ENCODE measurements at places on chromosomes 7 and 10. TPM values are rescaled to one million over a fixed set of nuclear protein-coding genes. Genes with fewer than 3 reads are reported as not detected.

DNA sequence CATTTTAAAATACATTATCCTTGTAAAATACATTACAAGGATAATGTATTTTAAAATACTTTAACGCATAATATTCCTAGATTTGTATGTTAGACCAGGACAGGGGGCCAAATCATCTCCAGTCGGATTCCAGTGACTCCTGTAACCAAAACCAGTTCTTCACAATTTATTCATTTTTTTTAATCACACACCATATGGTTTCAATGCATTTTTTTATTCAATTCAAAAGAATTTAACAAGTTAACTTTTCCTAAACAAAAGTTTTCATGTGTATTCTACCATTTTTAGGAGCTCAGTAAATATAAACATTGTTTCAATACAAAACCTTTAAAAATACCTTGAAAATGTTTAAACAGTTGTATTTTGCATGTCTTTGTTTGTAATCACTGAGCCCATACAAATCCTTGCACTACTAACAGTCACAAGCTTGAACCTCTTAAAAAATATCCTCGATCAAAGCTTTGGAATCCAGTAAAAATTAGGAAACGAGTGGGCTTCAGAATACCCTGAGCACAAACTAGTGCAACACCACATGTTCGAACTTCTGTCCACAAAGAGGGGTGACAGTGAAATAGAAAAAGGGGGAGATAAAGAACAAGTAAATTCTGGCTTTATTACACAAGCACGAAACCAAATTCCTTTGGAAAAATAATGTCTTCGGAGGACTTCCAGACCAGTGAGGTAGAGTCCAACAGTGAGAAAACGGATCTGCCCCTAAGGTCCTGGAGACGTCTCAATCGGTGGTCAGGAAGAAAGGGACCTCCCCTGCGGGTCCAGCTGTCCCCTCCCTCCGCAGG, 1.6 kb downstream of the CCDC71L start:
- DNase-seq: no peak

DNA sequence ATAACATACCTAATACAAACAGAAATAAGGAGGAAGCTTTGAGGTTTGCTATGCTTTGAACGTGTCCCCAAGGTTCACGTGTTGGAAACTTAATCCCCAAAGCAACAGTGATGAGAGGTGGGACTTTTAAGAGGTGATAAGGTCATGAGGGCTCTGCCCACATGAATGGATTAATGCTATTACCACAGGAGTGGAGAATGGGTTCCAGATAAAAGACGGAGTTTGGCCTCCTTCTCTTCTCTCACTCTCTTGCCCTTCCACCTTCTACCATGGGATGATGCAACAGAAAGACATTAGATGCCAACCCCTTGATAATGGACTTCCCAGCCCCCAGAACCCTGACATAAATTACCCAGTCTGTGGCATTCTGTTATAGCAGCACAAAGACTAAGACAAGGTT, 9.6 kb downstream of the ITGB1 start:
- DNase-seq: no peak

GRCh38 chr7:83985821-83986220, 208.8 kb downstream of the SEMA3A start:
- no peak for DNase-seq

DNA sequence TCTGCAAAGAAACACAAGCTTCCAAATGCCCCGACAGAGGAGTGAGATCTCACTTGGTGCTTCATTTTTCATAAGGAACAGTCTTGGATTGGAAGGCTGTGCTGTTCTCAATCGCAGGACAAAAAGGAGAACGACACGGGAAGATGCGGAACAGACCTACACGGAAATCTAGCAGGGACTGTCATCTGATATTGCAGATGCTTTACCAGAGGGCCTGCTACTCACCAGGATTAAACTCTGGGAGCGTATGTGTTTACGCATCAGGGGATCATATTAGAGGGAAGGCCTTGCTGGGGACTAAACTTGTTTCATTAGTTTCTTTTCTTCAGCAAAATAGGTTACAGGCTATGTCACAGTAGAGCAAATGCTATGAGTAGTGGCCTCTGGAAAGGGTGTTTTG, 82.8 kb upstream of the EEPD1 start:
- no peak for DNase-seq

Gene UPK3B
- total RNA-seq: 23.6 TPM

Gene C10orf90
- total RNA-seq: 0.85 TPM

DNA sequence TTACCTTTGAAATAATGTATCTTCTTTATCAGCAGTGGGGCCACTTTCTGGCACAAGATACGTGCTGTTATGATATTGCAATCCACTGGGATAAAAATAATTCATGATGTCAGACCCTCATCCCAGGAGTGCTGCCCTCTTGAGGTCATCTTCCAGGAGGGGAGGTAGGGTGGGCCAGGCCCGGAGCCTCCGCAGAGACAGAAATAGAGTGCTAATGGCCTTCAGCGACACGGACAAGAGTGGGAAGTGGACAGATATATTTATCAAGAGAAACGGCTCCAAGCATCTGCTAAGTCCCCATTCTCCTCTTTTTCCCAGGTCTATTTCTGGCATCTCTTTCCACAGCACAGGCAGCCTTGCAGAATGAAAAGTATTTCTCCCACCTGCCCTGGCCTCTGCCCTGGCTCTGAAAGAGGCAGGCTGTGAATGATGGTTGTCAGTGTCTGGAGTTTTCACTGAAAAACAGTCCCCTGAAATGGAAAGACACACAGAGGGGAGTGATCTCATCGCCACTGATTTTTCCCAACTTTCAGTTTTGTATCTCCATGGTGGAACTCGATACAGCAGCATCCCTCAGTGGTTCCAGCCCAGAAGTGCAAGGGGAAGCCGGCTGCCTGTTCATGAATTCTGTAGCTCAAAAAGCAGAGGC, 251.7 kb upstream of the MYO3A start:
- no peak for DNase-seq

- no peak for DNase-seq
These were observed 8.7 kb downstream of the CNNM1 start for GRCh38 chr10:99337901-99338300.

DNA sequence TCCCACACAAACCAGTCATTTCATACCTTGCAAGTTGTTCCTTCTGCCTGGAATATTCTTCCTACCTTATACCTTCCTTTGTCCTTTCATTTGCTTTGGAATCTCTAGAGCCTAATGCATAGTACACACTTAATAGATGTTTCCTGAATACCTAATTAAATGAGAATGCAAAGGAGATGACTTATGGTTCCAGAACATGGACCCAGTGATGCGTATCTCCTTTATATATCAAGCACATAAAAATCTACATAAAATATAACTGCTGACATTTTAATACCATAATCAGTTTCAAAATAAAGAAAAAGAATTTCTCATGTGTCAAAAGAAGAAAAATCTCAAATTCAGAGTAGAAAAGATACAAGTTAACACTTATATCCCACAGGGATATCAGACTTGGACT, 110.6 kb upstream of the ASAH2 start:
- DNase-seq: no peak

Gene SPDYE18
- 0.63 TPM for total RNA-seq

GRCh38 chr10:33211106-33211878, 123.2 kb downstream of the NRP1 start:
- no peak for DNase-seq

DNA sequence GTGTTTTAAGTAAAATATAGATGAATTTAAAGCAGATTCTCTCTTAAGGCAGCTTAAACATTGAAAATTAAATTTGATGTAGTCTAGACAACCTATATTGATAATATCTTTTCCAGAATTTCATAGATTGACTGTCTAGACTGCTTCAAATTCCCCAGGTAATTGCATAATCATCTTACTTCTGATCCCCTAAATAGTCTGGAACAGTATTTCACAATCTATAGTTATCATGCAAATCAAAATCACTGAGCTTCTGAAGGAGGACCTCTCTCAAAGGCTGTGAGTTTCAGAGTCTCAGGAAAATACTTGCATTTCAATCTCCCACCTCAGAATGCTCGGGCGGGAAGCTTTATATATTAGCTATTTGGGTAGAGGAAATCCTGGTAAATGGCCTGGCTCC, 87.3 kb downstream of the SEMA3A start:
- DNase-seq: no peak

DNA sequence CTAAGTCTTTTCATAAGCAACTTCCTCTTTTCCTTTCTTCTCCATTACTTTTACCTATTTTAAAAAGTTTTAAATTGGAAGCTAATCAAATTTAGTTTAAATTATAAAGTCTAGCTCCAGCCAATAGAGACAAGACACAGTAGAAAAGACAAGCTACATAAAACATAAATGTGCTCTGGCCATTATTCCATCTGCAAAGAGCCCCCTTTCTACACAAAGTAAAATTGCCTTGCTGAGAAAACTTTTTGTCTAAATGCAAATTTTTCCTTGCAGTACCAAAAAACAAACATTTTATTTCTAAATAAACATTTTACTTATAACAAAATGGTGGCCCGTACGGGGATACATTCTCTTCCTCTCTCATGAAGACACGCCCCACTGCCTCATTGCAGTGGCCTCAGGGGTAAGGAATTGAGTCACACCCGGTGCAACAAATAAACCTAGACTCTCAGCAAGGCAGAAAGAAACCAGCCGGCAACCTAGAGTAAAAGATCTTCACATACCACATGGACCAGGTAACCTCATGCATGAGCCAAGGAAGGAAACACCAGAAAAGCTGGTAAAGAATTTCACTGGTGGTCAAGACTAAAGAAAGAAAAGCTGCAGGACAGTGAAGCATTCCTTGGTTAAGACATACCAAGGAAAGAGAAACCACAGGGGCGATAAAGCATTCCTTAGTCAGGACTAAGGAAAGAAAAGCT, 71.6 kb upstream of the ZNF746 start:
- DNase-seq: no peak

Gene ENTPD7
- total RNA-seq: 26.2 TPM

Gene INTS15
- 11.6 TPM for total RNA-seq

Gene MYO1G
- total RNA-seq: 1.8 TPM

Gene CDNF
- total RNA-seq: 1.9 TPM

Gene JAZF1
- total RNA-seq: 31.9 TPM

- DNase-seq: no peak
These were observed 44.1 kb downstream of the RALA start for GRCh38 chr7:39667341-39667923.

Gene IGF2BP3
- total RNA-seq: 65.7 TPM

- DNase-seq: no peak
These were observed 126.3 kb downstream of the CACNA2D1 start for GRCh38 chr7:82317257-82317721.

DNA sequence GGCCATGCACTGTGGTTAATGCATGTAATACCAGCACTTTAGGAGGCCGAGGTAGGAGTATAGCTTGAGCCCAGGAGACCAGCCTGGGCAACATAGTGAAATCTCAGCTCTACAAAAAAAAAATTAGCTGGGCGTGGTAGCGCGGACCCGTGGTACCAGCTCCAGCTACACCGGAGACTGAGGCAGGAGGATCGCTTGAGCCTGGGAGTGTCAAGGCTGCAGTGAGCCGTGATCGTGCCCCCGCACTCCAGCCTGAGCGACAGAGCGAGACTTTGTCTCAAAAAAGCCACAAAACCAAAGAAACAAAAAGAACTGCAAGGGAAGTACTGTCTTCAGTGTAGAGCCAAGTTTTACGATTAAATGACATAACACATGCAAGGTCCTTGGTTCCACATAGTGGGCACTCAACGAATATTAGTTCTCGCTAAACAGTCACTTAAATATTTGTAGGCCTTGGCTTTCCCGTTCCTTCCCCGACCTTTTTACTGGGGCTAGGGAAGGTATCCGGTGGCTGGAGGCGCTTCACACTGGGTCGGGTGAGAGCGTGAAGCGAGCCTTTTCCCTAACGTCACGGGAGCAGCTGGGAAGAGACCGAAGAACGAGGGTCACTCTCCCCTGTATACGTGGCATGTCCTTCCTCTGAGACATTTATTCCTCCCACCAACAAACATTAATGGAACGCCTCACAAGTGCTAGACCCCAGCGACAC, 993 bp upstream of the SND1 start:
- DNase-seq: peak; percentile 60

Gene ENKUR
- 0.95 TPM for total RNA-seq

- no peak for DNase-seq
These were observed 129.9 kb downstream of the INHBA start for GRCh38 chr7:41573015-41573414.

DNA sequence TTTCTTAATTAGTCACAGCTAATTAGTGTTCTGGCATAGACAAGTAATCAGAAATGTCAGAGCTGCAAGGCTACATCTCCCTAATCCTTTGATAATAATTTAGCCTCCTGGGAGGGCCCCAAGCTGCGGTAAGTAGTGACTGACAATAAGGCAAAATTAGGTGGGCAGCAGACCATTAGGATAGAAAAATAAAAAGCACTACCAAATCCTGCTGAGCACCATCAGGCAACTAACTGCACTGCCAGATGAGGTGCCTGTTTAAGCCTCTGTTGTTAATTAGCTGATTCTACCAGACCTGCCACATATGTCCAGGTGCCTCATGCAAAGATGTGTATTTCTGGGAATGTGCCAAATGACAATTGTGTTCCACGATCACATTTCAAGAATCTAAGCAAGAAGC, 32.5 kb upstream of the FEZF1 start:
- DNase-seq: no peak
